ENCODE measurements at places on chromosomes 13 and 19.

DNA sequence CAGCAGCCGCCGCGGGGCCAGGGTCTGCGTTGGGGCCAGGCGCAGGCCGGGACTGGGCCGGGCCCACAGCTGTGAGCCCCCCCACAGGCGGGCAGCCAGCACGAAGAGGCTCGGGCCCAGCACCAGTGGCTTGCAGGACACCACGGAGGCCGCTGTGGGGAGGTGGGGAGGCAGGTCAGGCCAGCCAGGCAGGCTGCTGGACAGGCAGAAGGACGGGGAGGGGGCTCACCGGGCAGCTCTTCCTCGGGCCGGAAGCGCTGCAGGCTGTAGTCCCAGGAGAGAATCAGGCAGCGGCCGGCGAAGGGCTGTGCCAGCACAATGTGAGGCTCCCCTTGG is 8.3 kb downstream of the LGI4 start:
- no peak for DNase-seq

GRCh38 chr19:35851213-35852028 is 883 bp downstream of the NPHS1 start:
- DNase-seq, result no peak

GRCh38 chr19:18650468-18651041 is 13.7 kb downstream of the KLHL26 start:
- no peak for DNase-seq

DNA sequence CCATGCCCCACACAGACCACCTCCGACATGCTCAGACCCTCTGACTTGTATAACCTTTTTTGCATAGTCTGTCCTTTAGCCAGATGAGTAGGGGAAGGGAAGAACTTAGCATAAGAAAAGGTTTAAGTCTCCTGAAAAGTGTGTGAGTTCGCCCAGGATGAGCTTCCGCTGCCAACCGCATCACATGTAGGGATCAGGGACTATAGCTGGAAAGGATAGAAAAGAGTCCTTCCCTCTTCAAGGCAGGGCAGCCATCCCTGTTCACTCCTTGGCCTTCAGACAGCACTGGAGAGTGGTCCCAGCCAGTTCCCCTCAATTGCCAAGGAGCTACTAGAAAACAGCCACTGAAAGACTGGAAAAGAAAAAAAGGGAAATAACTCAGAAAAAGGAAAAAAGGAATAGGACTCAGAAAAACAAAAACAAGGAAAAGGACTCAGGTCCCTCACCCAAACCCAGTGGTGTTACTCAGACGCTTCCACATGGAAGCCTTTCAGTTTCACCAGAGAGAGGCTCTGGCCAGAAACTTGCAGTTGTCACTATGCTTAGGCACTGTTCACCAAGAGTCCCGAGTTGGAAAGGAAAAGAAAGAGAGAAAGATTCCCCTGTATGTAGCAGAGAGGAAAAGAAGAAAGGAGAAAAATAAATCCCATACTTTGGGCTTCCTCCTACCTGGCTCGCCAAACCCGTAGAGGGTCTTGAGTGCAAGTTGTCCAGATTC is 5.6 kb upstream of the TM9SF2 start:
- no peak for DNase-seq

- DNase-seq, result no peak
Measured at GRCh38 chr19:53130506-53130905, 2.2 kb downstream of the ZNF415 start.

DNA sequence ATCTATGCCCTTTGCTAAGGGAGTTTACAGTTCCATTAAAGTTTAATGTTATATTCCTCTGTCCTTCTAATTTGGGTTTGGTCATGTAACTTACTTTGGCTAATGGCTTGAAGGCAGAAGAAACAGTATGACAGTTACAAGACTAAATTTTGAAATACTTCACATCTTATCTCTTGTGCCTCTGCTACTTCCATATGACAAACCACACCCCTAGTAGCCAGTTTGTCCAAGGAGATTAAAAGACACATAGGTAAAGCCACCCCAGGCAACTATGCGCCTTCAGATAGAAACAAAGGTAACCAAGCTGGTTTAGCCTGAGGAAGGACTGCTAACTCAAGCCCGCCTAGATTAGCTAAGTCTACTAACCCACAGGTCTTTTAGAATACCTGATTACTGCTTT is 273.4 kb upstream of the MIR17HG start:
- DNase-seq, result peak; percentile 66

DNA sequence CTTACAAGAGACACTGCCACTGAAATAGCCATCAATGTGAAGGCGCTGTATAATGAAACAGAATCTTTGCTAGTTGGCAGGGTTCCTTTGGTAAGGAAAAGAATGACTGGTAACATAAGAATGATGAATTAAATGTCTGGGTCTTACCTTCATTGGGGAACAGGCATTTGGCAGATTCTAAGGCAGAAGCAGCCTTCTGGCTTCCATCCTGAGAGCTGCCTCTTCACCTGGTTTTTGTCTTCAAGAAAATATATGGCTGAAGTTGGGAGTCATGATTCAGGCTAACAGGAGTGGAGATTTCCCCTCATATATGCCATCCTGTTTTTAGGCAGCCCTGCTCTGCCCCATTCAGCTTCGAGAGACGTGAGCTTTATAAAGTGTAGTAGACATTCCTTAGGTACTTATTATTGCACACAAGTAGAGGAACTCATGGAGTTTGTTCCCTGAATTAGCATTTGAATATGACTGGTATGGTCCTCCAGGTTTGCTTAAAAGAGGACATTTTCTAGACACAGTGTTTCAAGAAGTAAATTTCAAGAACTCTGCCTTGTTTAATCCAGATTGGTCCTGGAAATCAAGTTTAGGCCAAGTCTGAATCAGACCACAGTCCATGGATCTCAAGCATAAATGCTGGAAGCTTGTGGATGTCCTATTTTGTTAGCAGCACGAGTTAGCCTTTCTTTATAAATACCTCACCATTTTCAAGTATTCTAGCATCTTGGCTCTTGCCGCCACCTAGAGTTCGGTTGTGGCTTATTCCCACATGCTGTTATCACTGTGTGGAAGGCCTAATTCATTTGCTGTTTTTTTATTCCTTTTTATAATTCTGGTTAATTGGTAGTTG is 56.2 kb upstream of the AKAP11 start:
- peak; percentile 71 for DNase-seq

- no peak for DNase-seq
Measured at GRCh38 chr13:42804244-42804874, 23.0 kb downstream of the FAM216B start.

DNA sequence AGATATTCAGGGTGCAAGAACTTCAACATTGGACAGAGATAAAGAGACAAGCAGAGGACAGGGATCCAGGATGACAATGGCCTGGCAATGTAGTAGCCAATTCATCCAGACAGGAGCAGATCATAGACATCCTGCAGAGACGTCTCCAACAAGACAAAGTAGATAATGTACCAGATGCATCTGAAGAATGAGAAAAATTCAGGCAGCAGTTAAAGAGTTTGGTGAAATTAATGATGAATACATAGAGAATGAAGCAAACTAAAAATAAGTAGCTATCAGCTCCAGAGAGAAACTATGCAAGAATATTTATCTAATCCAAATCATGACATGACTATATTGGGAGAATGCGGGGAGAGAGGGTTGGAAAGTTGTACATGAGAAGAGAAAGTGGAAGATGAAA is 278.4 kb upstream of the DACH1 start:
- DNase-seq, result no peak

DNA sequence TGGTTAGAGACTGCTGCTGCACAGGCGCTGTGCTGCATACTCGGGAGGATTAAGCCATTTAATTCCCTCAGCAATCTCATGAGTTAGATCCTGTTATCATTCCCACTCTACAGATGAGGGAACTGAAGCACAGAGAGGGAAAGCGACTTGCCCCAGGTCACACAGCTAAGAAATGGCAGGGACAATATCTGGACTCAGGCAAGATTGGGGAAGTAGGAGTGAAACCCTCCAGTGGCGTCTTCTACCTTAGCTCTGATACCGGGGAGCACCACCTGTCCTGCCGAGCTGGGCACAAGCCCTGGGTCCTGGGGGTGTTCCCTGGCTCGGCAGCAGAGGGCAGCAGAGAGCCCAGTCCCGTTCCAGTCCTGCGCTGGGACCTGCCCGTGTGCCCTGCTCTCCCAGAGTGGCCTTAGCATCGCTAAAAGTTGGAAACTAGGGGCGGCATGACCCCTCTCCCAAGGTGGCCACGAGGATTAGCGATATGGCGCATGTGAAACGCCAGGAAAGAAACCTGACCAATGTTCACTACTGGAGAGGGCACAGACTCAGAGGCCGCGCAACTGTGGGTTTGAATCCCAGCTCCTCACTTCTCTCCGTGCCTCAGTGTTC is 20.5 kb downstream of the CYTH2 start:
- no peak for DNase-seq

DNA sequence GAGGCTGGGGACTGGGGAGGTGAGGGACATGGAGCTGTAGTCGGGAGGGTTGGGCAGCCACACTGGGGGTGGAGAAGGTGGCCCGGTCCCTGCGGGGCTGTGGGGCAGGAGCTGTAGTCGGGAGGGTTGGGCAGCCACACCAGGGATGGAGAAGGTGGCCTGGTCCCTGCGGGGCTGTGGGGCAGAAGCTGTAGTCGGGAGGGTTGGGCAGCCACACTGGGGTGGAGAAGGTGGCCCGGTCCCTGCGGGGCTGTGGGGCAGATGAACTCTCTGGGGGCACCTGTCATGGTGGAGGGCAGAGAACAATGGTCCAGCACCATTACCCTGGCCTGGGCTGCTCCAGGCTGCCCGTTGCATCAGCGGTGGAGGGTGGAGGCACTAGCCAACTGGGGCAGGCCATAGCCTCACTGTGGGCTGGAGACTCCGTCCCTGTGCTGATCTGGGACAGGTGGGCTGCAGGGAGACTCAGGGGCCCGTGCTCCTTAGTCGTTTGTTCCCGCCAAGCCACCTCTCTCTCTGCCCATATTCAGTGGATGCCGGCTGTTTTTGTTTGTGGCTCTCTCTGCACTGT is 51.4 kb downstream of the ATP11A start:
- no peak for DNase-seq

- no peak for DNase-seq
Measured at GRCh38 chr13:33639158-33639557, 178.8 kb upstream of the RFC3 start.

DNA sequence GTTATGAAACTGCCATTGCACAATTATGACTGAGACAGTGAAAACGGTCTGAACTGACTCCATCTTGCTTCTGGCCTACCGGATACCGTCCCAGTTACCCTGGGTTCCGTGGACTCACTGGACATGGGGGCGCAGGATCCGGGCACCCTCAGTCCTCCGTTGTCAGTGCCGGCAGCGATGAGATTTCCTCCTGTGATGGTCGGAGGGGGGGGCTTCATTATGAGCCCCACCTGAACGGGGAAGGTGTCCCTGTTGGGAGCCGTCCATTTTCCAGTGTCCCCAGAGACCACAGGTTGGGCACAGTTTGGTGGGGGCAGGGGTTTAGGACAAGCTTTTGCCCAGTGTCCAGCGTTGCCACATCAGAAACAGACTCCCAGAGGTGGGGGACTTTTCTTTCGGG is 23.4 kb downstream of the TMEM255B start:
- no peak for DNase-seq

- DNase-seq, result no peak
Measured at GRCh38 chr13:75418186-75418843, 63.7 kb downstream of the TBC1D4 start.

- DNase-seq, result peak; percentile 18
Measured at GRCh38 chr13:104571161-104571892, 1505.1 kb upstream of the SLC10A2 start.

DNA sequence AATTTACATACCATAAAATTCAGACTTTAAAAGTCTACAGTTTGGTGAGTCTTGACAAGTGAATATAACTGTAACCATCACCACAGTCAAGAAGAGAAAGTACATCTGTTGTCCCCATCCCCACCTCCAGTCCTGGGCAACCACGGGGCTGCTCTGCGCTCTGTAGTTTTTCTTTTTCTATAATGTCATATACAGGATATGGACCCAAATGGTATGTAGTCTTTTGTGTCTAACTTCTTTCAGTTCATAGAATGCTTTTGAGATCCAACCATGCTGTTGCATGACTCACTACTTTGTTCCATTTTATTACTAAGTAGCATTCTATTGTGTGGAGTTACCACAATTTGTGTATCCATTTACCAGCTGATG is 103.9 kb downstream of the DOCK9 start:
- DNase-seq, result no peak

DNA sequence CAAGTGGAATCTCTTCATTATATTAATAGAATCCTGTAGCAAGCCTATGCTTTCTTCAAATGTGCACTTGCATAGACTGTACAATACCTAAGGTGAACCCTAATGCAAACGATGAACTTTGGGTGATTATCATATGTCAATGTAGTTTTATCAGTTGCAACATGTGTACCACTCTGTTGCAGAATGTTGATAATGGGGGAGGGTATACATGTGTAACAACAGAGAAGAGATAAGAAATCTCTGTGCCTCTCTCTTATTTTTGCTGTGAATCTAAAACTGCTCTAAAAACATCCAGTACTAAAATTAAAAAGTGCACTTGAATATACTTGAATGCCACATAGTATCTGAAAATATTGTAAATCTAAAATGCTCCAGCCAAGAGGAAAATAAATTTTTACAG is 820.8 kb upstream of the MIR17HG start:
- DNase-seq, result peak; percentile 20

DNA sequence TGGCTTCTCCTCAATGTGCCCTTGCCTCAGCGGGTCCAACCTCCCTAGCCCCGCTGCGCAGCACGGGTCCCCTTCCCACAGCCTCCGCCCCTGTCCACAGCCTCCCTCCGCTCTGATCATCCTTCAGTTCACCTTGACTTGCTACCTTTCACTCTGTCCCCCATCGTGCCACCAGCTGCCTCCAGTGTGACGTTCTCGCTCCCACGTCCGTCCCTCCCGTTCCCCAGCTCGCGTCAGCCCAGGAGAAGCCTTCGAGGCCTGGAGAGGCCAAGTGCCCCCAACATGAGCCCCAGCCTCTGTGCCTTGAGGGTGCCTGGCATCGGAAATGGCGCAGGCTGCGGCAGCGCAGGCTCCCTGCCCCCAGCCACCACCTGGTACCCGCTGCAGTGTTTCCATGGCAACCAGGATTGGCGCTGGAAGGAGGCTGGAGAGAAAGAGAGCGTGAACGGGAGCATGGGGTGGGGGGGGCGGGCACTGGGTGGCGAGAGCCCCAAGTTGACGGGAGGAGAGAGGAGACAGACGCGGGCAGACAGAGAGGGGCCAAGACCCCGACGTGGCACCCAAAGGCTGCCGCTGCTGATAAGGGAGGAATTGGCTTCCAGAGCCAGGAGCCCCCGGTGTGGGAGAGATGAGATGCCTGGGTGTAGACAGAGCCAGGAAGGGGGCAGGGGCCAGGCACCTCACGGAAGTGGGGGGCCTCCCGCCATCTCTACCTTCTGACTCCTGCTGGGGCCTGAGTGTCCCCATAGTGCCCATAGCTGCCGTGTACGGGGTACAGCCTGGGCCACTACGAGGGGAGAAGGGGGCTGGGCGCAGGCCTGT is 844 bp upstream of the ASPDH start:
- no peak for DNase-seq

GRCh38 chr13:112685896-112686295 is 3.9 kb upstream of the ATP11A start:
- DNase-seq, result no peak
